ENCODE measurements at places on chromosomes 4 and X. TPM values are rescaled to one million over a fixed set of nuclear protein-coding genes. Genes with fewer than 3 reads are reported as not detected.
A peak's percentile ranks its signal among the peaks of the same experiment; 100 is the strongest.

GRCh38 chr4:7151668-7152227, 40.6 kb upstream of the SORCS2 start:
- no peak for DNase-seq
- H3K4me3 ChIP-seq: no peak overlapping the region
- H3K36me3 ChIP-seq: no peaks in the 10 kb centered on the region
- H3K27ac ChIP-seq: no peak overlapping the region
- H3K27me3 ChIP-seq: peaks cover 14% of the 10 kb centered on the region

DNA sequence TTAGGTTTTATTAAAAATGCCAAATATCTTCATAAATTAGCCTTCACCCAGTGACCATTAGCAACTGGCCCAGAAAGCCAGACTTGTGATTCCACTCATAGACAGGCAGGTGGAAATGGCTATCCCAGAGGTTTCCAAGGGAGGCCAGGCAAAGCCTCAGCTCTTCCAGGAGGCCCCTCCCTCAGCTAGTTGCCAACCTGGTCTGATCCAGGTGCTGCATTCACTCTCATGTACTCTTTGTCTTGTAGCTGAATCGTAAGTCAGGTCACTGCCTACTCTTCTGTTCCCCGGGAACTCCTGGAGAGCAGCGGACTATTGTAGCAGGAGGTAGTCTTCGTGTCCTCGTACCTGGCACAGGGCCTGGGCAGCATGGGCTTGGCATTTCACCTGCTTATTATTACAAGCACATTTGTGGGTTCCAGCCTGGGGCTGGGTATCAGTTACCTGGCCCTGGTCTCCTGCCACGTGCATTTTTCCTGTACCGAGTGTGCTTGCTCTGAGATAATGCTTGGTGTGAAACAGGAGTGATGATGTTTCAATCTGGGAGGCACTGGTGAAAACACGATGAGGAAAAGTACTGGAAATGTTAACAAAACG, 101.6 kb downstream of the FAM193A start:
- no peak for DNase-seq
- no peaks in the 10 kb centered on the region for H3K27me3 ChIP-seq
- no peak overlapping the region for H3K4me3 ChIP-seq
- peaks cover 33% of the 10 kb centered on the region for H3K36me3 ChIP-seq
- no peaks in the 10 kb centered on the region for H3K4me1 ChIP-seq
- no peak overlapping the region for H3K27ac ChIP-seq

The COL4A6 gene
- total RNA-seq: not detected

The ALPK1 gene
- total RNA-seq: 24.3 TPM

The TFE3 gene
- total RNA-seq: 27.5 TPM

The SOX3 gene
- total RNA-seq: not detected

DNA sequence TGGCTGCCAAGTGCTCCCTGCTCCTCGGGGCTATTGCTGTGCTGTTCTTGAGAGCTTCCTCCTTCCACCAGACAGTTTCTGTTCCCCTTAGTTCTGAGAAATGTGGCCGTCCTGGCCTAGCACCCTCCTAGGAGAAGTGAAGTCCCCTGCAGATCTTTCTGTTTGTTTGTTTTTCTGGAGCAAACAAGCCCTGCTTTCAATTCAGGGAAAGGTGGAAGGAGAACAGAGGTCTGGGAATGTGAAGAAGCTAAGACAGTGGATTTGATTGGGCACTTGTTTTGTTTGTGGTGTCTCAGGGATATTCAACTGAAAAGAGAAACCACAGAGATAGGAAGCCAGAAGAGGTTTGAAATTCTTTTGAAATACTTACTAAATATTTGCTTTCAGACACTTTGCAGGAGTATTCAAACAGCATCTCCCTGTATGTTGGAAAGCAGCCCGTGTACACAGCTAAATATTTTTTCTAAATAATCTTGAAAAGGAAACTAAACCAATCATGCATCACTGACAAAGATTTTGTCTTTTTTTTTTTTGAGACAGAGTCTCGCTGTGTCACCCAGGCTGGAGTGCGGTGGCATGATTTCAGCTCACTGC, 36.5 kb upstream of the PPM1K start:
- H3K4me1 ChIP-seq: peaks cover 14% of the 10 kb centered on the region
- peak; percentile 40 for DNase-seq
- H3K4me3 ChIP-seq: peak overlapping the region; percentile 48
- no peaks in the 10 kb centered on the region for H3K36me3 ChIP-seq
- H3K27me3 ChIP-seq: no peaks in the 10 kb centered on the region
- H3K27ac ChIP-seq: peak overlapping the region; percentile 89

DNA sequence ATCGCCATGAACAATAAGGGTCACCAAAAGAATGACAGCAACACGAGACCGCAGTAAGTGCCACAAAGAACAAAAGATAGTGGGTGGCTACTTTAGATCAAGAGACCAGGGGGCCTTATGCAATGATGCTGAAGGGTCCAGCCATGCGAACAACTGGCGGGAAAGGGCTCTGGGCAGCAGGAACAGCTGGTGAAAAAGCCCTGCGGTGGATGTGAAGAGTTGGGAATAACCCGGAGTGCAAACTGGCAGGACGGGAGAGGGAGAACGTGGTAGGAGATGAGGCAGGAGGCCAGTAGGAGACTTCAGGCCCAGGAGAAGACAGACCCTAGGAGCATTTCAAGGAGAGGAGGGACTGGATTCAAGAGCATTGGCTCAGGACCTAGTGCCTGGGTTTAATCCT, 120.2 kb downstream of the AFAP1 start:
- peaks cover 4% of the 10 kb centered on the region for H3K4me1 ChIP-seq
- H3K27ac ChIP-seq: no peak overlapping the region
- H3K27me3 ChIP-seq: no peaks in the 10 kb centered on the region

The SPANXN3 gene
- total RNA-seq: not detected

- H3K27ac ChIP-seq: peak overlapping the region; percentile 81
- H3K27me3 ChIP-seq: no peaks in the 10 kb centered on the region
- H3K36me3 ChIP-seq: peaks cover 4% of the 10 kb centered on the region
- peak overlapping the region; percentile 24 for H3K4me3 ChIP-seq
Measured at GRCh38 chr4:121189326-121190215, 25.4 kb upstream of the TNIP3 start.

- H3K36me3 ChIP-seq: no peaks in the 10 kb centered on the region
- no peak overlapping the region for H3K4me3 ChIP-seq
- no peak overlapping the region for H3K27ac ChIP-seq
- H3K27me3 ChIP-seq: no peaks in the 10 kb centered on the region
- DNase-seq: no peak
Measured at GRCh38 chr4:108395786-108396185, 224.6 kb upstream of the RPL34 start.

The WAS gene
- 102 TPM for total RNA-seq

DNA sequence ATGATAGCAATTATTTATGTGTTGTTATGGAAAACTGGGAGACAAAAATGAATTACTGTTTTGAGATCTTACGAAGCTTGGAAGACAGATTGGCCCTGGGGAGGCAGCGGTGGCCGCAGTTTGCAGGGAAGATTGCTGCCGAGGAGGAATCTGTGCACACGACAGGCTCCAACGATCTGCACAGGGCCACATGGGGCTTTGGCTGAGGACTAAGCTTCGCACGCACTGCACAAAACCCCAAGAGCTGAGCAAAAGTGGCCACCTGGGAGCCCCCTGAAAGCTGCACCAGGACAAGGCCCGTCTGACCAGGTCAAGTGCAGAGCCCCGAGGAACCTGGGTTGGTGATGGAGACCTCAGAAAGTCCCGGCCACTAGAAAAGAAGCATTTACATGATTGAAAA, 5.2 kb upstream of the PDE6B start:
- H3K4me3 ChIP-seq: no peak overlapping the region
- H3K36me3 ChIP-seq: no peaks in the 10 kb centered on the region
- DNase-seq: no peak

- H3K4me1 ChIP-seq: peaks cover 51% of the 10 kb centered on the region
- H3K27me3 ChIP-seq: no peaks in the 10 kb centered on the region
Measured at GRCh38 chr4:182914357-182914756, 2.8 kb downstream of the DCTD start.

GRCh38 chrX:39720945-39721344, 376.8 kb downstream of the BCOR start:
- no peak for DNase-seq
- peaks cover 2% of the 10 kb centered on the region for H3K4me1 ChIP-seq
- H3K4me3 ChIP-seq: no peak overlapping the region
- H3K36me3 ChIP-seq: no peaks in the 10 kb centered on the region

GRCh38 chrX:114268643-114269042, 315.2 kb upstream of the HTR2C start:
- no peaks in the 10 kb centered on the region for H3K36me3 ChIP-seq
- H3K4me3 ChIP-seq: no peak overlapping the region
- H3K4me1 ChIP-seq: no peaks in the 10 kb centered on the region
- H3K27ac ChIP-seq: no peak overlapping the region
- no peak for DNase-seq
- no peaks in the 10 kb centered on the region for H3K27me3 ChIP-seq

DNA sequence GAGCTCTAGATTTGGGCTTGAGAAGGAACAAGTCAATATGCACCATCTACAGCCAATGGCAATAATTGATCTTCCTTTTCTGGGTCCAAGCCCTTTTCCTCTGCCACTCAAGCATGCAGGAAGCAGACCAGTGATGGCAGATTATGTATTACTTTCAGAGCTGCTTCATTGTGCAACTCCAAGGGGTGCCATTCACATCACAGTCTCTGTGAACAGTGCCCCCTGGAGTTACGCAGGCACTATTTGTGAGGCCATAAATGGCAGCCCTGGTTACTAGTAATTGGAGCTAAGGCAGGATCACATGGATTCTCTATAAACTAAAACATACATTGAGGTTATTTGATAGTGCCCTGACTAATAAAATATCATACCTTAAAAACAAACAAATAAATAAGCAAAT, 313.4 kb upstream of the SLC7A11 start:
- no peak for DNase-seq
- H3K4me1 ChIP-seq: no peaks in the 10 kb centered on the region
- no peak overlapping the region for H3K27ac ChIP-seq
- H3K27me3 ChIP-seq: no peaks in the 10 kb centered on the region

DNA sequence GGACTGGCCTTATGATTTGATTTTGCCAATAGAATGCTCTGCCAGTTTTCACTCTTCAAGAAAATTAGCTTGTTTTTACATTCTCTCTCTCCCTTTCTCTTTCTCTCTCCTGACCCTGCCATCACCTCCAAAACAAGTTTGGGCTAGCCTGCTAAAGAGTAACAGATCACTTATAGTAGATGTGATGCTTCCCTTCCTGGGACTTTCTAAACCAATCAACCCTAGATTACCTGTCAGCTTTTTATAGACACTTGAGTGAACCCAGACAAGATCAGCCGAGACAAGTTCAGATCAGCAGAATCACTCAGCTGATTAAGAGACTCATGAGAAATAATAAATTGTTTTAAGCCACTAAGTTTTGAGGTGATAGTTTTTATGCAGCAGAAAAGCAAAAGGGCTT, 521.2 kb downstream of the ANKRD50 start:
- no peak for DNase-seq
- H3K27me3 ChIP-seq: no peaks in the 10 kb centered on the region
- H3K4me3 ChIP-seq: no peak overlapping the region
- H3K36me3 ChIP-seq: no peaks in the 10 kb centered on the region
- no peak overlapping the region for H3K27ac ChIP-seq

DNA sequence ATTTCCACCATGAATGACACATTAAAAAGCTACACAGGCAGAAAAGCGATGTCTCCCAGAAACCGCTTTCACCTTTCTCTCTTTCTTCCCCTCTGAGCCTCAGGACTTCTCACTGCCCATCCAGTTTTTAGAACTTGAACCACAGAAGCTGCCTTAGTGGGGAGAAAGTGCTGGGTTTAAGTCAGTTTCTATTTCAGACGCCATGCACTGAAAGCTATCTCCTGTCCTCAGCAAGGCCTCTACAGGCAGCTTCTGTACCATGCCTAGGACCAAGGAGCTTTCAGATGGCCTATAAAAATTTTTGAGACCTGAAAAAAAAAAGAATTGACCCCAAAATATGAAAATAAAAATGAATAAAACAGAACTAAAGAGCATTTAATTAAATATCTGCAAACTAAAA, 34.5 kb downstream of the RAB33B start:
- peaks cover 2% of the 10 kb centered on the region for H3K27me3 ChIP-seq
- no peak overlapping the region for H3K4me3 ChIP-seq
- H3K36me3 ChIP-seq: no peaks in the 10 kb centered on the region
- no peaks in the 10 kb centered on the region for H3K4me1 ChIP-seq
- H3K27ac ChIP-seq: no peak overlapping the region
- no peak for DNase-seq

DNA sequence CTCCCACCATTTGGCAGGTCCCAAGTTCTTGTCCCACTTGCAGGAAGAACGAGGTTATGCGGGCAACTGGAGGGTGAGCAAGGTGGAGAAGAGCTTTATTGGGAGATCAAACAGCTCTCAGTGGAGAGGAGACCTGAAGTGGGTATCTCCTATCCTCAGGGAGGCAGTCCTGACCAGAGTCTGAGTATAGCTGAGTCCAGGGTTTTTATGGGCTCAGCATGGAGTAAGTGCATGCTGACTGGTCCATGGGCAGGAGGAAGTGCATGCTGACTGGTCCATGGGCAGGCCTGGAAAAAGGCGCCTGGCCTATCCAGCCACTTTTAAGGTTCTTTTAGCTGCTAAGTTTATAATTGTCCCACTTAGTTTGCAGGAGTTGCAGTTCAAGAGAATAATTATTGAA, 7.4 kb upstream of the HNRNPD start:
- peaks cover 15% of the 10 kb centered on the region for H3K36me3 ChIP-seq
- no peak overlapping the region for H3K27ac ChIP-seq
- no peak for DNase-seq

DNA sequence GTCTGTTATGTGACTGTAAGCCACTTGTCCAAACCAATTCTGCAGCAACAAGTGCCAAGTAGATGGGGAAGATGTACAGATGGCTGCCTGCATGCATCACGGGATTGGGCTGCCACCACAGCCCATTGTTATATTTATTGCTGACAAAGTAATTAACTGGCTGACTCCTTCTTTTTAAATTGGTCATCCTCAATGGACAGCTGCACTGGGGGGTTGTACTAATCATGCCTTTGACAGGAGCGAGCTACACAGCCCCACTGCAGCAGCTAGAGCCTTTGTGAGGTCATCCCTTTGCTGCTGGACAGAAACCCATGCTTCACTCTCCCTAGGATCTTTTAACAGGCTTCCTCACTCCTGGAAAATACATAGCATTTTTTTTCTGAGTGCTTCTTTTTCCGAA, 146.7 kb upstream of the CXXC4 start:
- H3K4me3 ChIP-seq: no peak overlapping the region
- no peaks in the 10 kb centered on the region for H3K27me3 ChIP-seq
- DNase-seq: no peak
- H3K36me3 ChIP-seq: no peaks in the 10 kb centered on the region
- H3K4me1 ChIP-seq: no peaks in the 10 kb centered on the region

DNA sequence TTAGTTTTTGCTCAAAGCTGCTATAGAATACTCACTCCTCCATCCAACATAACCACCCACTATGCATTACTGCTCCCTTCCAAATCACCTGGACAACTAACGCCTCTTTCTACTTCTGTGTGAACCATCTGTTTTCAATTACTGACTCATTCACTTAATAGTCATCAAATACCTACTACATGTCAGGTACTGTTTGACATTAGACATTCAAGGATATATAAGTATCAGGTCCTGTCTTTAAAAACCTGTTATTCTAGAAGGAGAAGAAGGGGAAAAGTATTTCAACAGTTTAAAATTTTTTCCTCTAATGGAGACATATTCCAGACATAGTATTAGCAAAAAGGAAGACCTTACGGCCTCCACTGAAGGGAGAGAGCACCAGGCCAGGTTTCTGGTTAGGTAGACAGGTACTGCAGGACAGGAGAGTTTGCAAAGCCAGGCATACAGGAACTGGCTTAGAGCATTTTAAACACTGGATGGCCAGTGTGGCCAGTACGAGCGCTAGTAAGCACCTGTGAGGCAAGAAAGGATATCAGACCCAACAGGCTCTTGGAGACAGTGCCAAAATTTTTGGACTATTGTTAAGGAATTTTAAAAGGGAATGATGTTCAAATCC, 39.0 kb downstream of the SH3RF1 start:
- peaks cover 2% of the 10 kb centered on the region for H3K27me3 ChIP-seq
- DNase-seq: no peak
- H3K27ac ChIP-seq: no peak overlapping the region
- no peak overlapping the region for H3K4me3 ChIP-seq
- H3K4me1 ChIP-seq: no peaks in the 10 kb centered on the region
- no peaks in the 10 kb centered on the region for H3K36me3 ChIP-seq

Measured in activated CD4-positive, alpha-beta T cell treated with anti-CD3 and anti-CD28 coated beads for 36 hours (primary cell).